ENCODE measurements at places on chromosomes 2 and 18.

DNA sequence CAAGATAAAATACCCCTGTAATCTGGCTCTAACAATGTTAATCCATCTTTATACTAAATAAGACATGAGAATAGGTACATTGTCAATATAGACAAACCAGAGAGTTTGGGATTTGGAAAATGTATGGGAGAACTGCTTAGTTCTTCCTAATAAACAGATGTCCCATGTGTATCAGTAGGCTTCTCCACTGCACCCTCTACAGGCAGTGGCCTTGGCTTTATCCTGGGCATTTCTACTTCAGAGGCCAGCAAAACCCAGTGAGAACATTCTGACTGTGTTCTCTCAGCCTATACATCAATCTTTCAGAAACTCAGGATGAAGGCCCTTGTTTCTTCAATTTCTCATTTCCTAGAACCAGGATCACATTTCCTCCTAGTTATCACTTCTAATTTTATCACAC is 1167.5 kb upstream of the ACVR2A start:
- DNase-seq, result no peak

- DNase-seq, result no peak
Measured at GRCh38 chr2:39007875-39008504, 112.9 kb downstream of the SOS1 start.

- DNase-seq, result no peak
Measured at GRCh38 chr2:236659758-236660150, 90.1 kb downstream of the ACKR3 start.

DNA sequence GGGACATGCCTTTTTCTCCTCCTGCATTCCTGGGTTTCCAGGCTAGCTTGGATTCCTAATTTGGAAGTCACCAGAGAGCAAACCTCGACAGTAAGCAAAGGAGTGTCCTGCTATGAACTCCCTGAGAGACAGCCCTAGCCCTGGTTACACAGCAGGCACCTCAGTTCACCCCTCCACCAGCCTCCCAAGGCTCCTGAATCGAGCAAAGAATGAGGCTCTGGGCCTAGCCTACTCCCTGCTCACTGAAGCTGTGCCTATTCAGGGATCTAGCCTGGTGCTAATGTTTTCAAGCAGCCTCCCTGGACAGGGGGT is 66.7 kb upstream of the RMDN2 start:
- no peak for DNase-seq

GRCh38 chr2:43221124-43221762 is 5.2 kb downstream of the ZFP36L2 start:
- DNase-seq, result no peak

DNA sequence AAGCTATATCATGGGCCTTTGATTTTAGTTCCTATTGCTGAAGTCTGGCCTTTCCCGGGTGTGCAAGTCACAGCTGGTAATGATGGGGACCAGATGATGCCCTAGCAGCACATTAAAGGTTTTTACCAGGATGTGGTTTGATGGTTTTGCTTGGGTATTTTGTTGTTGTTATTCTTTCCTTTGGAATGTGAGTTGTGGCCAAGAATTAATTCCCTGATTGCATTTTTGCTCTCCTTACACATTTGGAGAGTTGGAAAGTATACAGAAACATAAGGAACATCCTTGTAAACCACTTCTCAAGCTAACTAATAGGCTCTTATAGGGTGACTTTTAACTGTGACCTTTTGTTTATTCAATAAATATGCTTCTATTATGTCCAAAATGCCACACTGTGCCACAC is 154.1 kb upstream of the MMADHC start:
- DNase-seq, result no peak

DNA sequence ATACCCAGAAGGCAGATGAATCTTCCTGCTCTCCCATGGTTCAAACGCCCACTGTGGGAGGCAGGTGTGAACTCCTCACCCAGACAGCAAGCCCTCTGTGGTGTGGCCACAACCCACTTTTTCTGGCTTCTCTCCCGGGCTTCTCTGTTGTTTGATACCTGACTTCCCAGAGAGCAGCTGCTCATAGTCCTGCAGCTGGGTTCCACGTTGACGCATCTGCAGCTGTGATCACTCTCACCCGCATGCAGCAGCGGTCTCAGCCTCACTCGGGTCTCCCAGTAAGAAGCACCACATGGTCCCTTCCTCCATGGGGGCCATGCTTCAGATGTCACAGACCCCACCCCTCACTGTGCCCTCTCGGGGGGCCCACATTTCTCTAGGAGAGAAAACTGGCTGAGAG is 3.5 kb downstream of the ASPRV1 start:
- DNase-seq, result no peak

- no peak for DNase-seq
Measured at GRCh38 chr18:58067601-58068000, 23.6 kb downstream of the NEDD4L start.

DNA sequence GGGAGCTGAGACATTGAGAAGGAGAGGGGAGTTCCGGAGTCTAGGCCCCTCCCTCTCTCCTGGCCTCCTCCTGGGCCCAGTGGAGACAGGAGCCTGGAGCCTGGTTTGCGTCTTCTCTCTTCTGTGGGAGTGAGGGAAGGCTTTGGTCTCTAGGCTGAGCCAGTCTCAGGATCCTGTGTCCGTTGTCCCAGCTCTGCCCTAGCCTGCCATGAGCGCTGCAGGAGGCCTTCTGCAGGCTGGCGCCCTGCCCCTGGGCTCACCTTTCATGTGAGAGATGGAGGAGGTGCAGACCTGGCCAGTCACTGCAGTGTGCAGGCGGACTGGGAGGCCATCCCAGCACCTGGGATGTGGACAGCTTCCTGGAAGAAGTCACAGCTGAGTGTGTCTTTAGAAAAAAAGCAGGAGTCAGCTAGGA is 8.7 kb downstream of the IMPA2 start:
- no peak for DNase-seq

GRCh38 chr2:28449488-28450395 is 46.1 kb upstream of the PLB1 start:
- no peak for DNase-seq

DNA sequence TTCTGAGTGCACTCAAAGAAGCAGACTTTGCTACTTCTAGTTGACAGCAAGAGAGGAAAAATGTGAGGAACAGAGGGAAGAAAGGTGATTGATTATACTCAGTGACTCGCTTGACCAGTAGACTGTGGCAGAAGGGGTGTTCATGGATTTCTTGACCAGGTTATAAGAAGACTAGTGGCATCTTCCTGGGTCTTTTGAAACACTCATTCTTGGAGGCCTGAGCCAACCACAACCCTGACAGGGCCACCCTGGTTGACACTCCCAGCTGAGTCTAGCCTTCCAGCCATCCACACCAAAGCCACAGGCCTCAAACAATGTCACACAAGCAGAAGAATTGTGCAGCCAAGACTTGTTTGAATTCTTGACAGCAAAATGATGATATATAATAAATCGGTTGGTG is 366.3 kb downstream of the SS18 start:
- DNase-seq, result no peak

DNA sequence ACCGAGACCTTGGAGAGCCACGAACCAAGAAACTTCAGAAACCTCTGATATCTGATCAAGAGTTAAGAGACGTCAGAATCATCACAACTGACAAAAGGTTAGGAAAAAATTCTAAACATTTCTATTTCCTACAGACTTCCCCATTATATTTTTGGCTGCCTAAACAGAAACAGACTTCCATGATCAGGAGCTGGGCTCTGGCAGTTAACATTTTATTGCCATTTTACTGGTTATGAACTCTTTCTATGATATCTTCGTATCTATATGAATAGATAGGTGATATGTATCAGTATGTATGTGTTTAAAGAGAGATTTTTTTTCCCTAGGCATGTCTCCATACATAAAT is 31.1 kb upstream of the PPP1R1C start:
- no peak for DNase-seq

DNA sequence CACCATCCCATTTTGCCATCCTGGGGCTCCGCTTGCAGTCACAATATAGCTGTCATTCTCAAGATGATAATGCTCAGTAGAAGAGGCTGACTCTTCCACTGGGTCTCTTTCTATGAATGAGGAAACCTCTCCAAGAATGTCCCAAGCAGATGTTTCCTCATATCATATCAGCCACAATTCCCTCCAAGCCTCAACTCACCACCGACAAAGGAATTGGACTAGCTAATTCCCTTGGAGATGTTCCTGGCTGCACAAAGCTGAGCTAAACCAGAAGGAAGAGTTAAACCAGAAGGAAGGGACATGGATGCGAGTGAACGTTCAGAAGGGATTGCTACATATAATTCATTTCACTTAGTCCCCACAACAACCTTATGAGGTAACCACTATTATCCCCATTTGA is 65.0 kb upstream of the NPAS2 start:
- DNase-seq, result no peak

DNA sequence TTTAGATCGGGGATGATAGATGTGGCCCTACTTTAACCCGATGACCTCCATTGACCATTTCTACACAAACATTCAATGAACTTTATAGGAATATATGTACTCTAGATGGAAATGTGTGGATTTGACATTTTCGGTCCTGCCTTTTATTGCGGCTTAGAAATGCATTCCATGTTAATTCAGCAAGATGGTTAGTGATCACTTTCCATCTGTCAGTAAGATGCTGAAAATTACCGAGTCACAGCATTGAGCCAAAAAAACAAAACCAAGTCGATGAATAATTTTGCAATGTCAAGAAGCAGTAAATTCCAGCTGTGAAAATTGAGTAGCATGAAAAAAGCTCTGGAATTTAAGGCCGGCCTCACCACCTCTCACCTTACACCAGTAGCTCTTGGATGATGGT is 1642.6 kb upstream of the NXPH2 start:
- DNase-seq, result no peak
